ENCODE measurements at places on chromosomes 11 and 22.

- DNase-seq, result no peak
Measured at GRCh38 chr11:84950569-84951270, 676.4 kb downstream of the DLG2 start.

DNA sequence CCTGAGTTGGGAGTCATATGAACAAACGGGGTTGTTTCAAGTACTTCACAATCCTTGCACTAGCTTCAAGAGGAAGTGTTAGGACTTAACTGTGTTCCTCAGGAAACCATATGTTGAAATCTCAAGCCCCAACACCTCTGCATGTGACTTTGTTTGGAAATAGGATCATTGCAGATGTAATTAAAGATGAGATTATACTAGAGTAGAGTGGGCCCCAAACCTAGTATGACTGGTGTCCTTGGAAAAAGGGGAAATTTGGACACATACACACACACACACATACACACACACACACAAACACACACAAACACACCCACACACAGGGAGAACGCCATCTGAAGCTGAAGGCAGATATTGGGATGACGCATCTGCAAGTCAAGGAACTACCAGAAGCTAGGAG is 6.4 kb upstream of the CEP295 start:
- no peak for DNase-seq

DNA sequence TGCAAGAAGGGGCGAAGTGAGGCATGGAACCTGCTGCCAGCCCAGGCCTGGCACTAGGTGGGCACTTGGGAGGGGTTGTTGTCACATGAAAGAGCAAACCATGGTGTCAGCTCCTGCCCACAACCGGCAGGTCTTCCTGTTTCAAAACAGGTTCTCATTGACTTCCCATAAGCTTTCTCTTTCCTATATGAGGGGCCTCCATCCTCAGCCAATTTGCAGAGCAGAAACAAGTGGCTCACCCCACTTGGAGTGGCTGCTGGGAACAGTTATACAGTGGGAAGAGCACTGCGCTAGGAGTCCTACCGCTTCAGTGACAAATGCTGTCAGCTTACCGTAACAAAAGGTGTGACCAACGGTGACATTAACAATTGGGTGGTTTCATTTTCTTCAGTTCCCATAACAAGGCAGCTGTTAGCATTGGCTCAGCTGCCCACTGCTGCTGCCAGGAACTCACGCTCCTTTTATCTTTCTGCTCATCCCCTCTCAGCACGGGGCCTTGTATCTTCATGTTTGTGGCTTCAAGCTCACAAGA is 10.2 kb upstream of the SSTR3 start:
- no peak for DNase-seq

DNA sequence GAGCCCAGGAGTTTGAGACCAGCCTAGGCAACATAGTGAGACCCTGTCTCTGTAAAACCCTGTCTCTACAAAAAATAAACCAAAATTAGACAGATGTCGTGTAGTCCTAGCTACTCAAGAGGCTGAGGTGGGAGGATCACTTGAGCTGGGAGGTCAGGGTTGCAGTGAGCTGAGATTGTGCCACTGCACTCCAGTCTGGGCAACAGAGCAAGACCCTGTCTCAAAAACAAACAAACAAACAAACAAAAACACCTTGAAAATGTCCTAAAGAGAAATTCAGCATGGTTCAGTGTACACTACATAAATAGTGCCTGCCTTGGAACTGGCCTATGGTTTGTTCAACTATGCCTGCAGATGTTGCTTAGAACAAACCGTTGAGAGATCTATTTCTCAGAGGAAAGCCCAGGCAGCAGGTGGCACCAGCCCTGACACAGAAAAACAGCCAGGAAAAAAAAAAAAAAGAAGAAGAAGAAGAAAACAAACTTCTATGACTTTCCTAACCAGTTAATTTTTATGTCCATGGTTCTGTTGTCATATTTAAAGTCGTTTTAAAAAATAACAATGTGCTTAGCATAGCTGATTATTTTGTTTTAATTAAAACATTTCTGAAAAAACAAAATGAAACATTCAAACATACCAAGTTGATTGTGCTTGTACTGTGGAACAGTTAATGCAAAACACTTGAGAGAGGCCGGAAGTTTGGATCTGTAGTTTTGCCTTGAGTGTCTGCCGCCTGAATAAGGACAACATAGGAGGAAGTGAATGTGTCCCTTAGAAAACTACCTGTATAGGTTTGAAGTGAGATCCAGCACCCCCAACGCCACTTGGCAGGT is 5.4 kb downstream of the KREMEN1 start:
- no peak for DNase-seq

DNA sequence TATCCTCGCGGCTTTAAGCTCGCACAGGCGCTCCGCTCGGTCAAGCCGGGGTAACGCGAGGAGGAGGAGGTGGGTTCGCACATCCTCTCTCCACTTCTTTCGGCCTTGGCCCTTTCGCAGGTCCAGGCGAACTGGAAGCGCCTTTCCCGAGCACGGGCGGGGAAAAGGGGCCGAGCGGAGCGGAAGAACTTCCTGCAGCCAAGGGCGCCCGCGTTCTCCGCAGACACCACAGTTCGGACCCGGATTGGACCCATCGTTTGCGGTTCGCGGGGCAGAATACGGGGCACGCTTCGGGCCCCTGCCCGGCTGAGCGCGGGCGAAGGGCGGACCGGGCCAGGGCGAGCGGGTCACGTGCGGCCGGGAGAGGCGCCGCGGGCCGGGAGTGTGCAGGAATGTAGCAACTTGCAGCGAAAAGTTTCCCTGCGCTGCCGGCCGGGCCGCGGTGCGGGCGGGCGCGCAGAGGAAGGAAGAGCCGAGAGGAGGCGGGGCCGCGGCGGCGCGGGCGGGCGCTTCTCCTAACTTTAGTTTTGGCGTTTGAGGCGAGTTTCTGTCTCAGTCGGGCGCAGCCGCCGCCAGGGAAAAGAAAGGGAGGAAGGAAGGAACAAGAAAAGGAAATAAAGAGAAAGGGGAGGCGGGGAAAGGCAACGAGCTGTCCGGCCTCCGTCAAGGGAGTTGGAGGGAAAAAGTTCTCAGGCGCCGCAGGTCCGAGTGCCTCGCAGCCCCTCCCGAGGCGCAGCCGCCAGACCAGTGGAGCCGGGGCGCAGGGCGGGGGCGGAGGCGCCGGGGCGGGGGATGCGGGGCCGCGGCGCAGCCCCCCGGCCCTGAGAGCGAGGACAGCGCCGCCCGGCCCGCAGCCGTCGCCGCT is at the start of gene YAP1:
Gene YAP1, plus strand, starts transcription at position 552 of the 865 bp plus-strand sequence. CDS start 402 bp downstream, outside the sequence.
- DNase-seq, result peak; percentile 77

- no peak for DNase-seq
Measured at GRCh38 chr11:110174645-110175310, 81.6 kb downstream of the ZC3H12C start.

DNA sequence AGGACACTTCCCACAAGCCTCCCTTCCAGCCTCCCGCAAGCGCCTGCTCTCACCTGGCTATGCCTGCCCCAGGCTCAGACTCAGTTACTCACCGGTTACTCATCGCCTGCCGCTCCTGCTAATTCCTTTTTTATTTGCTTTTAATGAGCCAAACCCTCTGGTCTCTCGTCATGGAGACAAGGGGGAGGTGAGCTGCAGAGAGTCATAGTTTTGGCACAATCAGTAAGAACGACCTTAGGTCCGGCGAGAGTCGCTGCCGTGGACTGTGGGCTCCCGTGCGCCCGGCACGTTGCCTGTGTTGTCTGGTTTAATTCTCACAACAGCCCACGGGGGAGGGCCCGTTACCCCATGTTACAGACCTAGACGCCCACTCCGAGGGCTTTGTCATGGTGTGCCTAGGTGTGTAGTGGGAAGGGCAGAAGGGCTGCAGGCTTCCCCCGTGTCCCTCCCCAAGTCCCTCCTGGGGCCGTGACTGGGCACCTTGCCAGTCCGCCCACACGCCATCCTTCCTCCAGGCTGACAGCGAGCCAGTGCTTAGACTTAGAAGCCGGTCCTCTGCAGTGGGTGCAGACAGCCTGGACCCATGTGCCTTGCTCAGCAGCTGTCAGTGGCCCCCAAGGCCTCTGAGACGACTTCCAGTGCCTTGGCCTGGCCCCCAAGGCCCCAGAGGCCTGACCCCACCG is 42.2 kb downstream of the WNT7B start:
- DNase-seq, result peak; percentile 75

- no peak for DNase-seq
Measured at GRCh38 chr11:125301346-125301745, 136.8 kb downstream of the PKNOX2 start.

DNA sequence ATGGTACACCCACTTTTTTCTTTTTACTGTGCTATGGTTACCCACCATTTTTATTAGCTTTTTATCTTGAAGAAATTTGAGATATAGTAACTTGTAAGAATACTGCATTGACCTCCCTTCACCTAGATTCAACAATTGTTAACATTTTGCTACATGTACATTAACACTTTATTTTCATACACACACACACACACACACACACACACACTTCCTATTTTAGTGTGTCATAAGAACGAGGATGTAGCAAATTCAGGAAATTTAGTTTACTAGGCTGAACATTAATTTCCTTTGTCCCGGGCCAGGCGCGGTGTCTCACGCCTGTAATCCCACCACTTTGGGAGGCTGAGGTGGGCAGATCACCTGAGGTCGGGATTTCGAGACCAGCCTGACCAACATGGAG is 1.1 kb upstream of the ATP6V1E1 start:
- no peak for DNase-seq

Data from astrocyte of the cerebellum (primary cell).